Thoracic aorta (tissue), 2 donors: ENCODE measurements at places on chromosomes 2 and 18. TPM values are rescaled to one million over a fixed set of nuclear protein-coding genes. Genes with fewer than 3 reads are reported as not detected.

- H3K27me3 ChIP-seq = no peaks in the 10 kb centered on the region
- no peaks in the 10 kb centered on the region for H3K36me3 ChIP-seq
- no peak for DNase-seq
- H3K4me1 ChIP-seq = no peaks in the 10 kb centered on the region
Observed at GRCh38 chr18:33712719-33713118, 134.7 kb downstream of the ASXL3 start.

DNA sequence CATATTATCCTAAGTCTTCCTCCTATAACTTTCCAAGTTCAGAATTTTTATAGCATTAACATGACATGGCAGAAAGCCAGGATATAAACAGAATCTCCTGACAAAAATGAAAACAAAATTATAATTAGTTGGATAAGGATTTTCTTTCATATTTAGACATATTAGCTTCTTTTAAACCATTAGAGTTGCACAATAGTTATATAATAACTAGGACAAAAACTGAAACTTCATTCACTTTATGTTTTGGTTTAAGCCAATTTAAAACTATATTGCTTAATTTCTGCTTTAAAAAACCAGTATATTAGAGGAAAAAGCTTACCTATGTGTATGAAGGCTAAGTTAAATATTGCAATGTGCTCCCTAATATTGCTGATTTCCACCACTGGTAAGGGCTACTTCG is 254.8 kb downstream of the GPD2 start:
- H3K27ac ChIP-seq = no peak overlapping the region
- H3K27me3 ChIP-seq = no peaks in the 10 kb centered on the region
- no peak overlapping the region for H3K4me3 ChIP-seq
- no peak for DNase-seq

DNA sequence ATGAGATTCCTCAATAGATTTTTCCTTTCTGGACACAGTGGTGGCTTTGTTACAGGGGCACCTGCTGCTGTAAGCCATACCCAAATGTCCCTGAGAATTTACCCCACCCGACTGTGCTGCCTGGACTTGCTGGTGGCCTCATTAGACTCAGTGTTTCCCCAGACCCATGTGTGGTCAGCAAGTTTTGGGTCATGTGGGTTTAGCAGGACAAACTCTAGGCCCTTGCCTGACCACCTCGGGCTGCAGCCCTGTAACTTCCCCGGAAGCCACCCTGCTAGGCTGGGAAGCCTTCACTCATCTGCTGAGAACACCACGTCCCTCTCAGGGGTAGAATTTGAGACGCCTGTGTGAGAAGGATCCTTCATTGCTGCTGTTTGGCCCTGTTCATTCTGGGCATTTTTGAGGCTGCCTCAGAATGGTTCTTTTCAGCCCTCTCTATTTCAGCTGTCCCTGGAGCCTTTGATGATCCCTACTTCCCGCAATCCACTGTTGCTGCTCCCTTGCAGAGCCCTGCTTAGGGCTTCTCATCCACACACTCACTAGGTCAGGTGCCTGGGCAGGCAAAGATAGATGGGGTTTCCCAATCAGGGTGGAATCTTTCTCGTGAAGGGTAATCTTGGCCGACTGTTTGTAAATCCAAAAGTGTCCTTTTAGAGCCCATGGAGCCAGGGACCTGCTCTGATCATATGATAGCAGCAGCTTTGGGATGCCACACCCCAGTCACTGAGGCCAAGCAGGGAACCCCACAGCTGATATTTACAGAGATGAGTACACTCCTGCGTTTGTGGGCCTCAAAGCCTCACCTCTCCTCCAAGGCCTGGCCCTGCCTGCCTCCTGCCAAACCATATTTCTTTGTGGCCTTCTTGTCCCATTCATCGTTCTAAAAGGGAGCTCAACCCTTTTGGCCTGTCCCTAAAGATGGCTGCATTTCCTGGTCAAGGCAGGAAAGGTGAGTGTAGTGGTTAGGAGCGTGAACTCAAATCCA is 6.7 kb downstream of the EHD3 start:
- H3K4me3 ChIP-seq = peak overlapping the region; percentile 49
- H3K27ac ChIP-seq = peak overlapping the region; percentile 95
- H3K27me3 ChIP-seq = no peaks in the 10 kb centered on the region
- DNase-seq = no peak
- H3K36me3 ChIP-seq = peaks cover 10% of the 10 kb centered on the region
- peaks cover 57% of the 10 kb centered on the region for H3K4me1 ChIP-seq

- no peak overlapping the region for H3K4me3 ChIP-seq
- no peaks in the 10 kb centered on the region for H3K36me3 ChIP-seq
- H3K4me1 ChIP-seq = no peaks in the 10 kb centered on the region
- no peak overlapping the region for H3K27ac ChIP-seq
Observed at GRCh38 chr2:165462443-165462842, 7.1 kb upstream of the CSRNP3 start.

POTEC gene
- total RNA-seq = not detected
